Endodermal cell (in vitro differentiated cells): ENCODE measurements at places on chromosomes 2 and 18. TPM values are rescaled to one million over a fixed set of nuclear protein-coding genes. Genes with fewer than 3 reads are reported as not detected.
A peak's percentile ranks its signal among the peaks of the same experiment; 100 is the strongest.

- H3K27ac ChIP-seq: no peak overlapping the region
- H3K4me3 ChIP-seq: no peak overlapping the region
- H3K27me3 ChIP-seq: no peaks in the 10 kb centered on the region
- H3K4me1 ChIP-seq: no peaks in the 10 kb centered on the region
- H3K36me3 ChIP-seq: no peaks in the 10 kb centered on the region
- DNase-seq: no peak
These were observed 69.2 kb downstream of the B3GNT2 start for GRCh38 chr2:62265106-62265505.

- H3K4me1 ChIP-seq: no peaks in the 10 kb centered on the region
- H3K27ac ChIP-seq: no peak overlapping the region
- H3K4me3 ChIP-seq: no peak overlapping the region
- no peaks in the 10 kb centered on the region for H3K36me3 ChIP-seq
These were observed 55.1 kb downstream of the FSIP2 start for GRCh38 chr2:185793532-185794345.

DNA sequence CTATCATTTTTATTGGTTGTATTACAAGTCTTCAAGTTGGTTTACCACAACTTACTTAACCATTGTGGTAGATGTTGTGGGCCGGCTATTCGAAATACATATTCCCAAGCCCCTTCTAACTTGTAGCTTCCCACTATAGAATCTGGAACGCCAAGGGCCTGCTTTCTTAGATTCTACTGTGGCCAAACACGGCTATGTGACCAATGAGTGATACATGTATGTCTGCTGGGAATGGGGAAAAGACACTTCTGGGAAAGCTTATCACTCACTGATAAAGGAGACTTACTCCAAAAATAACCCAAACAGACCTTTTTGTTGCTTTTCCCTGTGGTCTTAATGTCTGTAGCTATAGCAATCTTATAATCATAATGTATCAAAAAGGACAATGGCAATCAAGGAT, 24.5 kb downstream of the STRN start:
- no peaks in the 10 kb centered on the region for H3K27me3 ChIP-seq
- no peak overlapping the region for H3K27ac ChIP-seq
- DNase-seq: no peak
- H3K36me3 ChIP-seq: no peaks in the 10 kb centered on the region
- H3K4me3 ChIP-seq: no peak overlapping the region
- H3K4me1 ChIP-seq: no peaks in the 10 kb centered on the region

DNA sequence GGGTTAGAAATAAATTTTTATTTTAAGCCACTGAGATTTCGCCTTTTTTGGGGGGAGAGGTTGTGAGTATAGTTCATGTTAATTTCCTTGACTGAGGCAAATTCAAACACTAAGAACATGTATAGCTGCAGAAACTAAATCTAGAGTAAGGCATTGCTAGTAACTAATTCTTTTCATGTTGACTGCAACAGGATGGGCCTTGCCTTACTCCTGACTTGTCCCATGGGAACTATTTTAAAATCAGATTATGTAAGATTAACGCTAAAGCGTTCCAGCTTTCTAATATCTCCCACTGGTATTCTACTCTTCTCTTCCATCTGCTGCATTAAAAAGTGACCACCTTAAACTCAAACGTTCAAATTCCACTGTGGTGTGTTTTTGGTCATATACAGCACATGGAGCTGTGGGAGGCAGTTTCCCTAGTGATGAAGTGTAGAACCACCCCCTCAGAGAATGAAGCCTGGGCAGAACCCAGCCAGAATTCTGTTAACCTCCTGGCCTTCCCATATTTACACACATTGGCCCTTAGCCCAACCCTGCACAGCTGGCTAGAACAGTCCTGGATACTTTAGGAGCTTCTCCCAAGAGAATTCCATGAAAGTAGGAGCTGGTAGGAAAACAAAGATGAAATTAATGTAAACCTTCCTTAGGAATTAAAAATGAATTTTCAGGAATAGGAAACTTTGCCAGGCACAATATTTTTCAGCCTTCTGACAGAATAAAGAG, 687.8 kb downstream of the SLC4A3 start:
- no peaks in the 10 kb centered on the region for H3K4me1 ChIP-seq
- no peak overlapping the region for H3K27ac ChIP-seq
- H3K4me3 ChIP-seq: no peak overlapping the region

Gene KCNIP3
- total RNA-seq: 0.26 and 1.2 TPM in 2 replicates

- H3K4me1 ChIP-seq: peaks cover 8% of the 10 kb centered on the region
- no peaks in the 10 kb centered on the region for H3K27me3 ChIP-seq
- no peak for DNase-seq
- H3K36me3 ChIP-seq: no peaks in the 10 kb centered on the region
- H3K27ac ChIP-seq: peak overlapping the region; percentile 81
These were observed 1.1 kb downstream of the ROCK2 start for GRCh38 chr2:11343368-11343649.

GRCh38 chr2:211035548-211036185, 479.3 kb downstream of the CPS1 start:
- H3K36me3 ChIP-seq: no peaks in the 10 kb centered on the region
- H3K27ac ChIP-seq: no peak overlapping the region
- no peaks in the 10 kb centered on the region for H3K4me1 ChIP-seq
- H3K4me3 ChIP-seq: no peak overlapping the region
- H3K27me3 ChIP-seq: no peaks in the 10 kb centered on the region

- no peaks in the 10 kb centered on the region for H3K27me3 ChIP-seq
- no peak for DNase-seq
- no peak overlapping the region for H3K27ac ChIP-seq
- H3K4me1 ChIP-seq: peaks cover 4% of the 10 kb centered on the region
These were observed 829.3 kb upstream of the ID2 start for GRCh38 chr2:7852546-7852945.

DNA sequence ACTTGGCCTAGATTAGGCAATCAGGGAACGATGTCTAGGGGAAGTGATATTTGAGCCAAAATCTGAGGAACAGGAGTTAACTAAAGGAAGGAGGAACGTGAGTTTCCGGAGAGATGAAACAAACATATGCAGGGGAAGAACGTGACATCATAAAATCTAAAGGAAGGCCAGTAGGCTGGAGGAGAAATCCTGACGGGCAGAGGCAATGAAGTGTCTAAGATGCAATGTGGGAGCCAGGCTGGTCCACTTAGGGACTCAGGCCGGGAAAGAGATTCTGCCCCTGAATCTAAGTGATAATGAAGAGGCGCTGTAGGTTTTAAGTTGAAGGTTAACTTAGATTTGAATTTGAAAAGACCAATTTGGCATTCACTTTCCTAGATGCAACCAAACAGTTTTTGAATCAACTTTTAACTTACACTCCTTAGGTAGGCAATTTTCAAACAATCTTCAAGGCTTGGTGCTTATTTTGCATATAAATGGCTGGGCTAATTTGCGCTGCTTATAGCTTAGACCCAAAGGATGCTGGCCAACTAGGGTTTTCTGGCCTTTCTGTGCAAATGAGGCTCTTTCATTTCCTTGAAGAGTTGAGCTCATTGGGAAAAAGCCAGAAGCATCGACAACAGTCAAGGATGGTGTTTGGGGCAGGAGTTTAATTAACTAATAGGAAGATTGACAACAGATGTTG, 221.7 kb downstream of the SOX11 start:
- H3K36me3 ChIP-seq: no peaks in the 10 kb centered on the region
- peaks cover 7% of the 10 kb centered on the region for H3K4me1 ChIP-seq
- no peaks in the 10 kb centered on the region for H3K27me3 ChIP-seq
- DNase-seq: peak; percentile 58

Gene CD8B
- not detected in 2 replicates for total RNA-seq

Gene SERPINB10
- not detected in 2 replicates for total RNA-seq

DNA sequence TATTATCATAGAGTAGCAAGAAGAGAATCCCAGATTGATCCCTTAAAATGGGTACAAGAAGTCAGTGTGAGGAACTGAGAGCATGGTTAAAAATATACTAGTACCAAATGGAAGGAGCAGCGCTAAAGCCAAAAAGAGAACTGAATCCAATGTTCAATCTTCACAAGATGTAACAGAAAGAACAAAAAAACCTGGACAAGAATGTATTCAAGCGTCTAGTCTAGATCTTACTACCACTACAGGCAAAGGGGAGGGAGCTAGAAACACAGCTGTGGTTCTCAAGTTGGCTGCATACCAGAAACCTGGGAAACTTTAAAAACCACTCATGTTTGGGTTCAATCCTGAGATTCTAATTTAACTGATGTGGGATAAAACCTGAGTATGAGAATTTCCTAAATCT, 57.5 kb downstream of the PIAS2 start:
- H3K4me3 ChIP-seq: no peak overlapping the region
- peaks cover under 1% of the 10 kb centered on the region for H3K36me3 ChIP-seq
- no peak for DNase-seq

- DNase-seq: no peak
- no peak overlapping the region for H3K27ac ChIP-seq
- H3K27me3 ChIP-seq: no peaks in the 10 kb centered on the region
- no peaks in the 10 kb centered on the region for H3K4me1 ChIP-seq
These were observed 160.9 kb downstream of the MYT1L start for GRCh38 chr2:2170189-2170588.

GRCh38 chr2:236055471-236055870, 112.7 kb downstream of the GBX2 start:
- H3K4me3 ChIP-seq: no peak overlapping the region
- H3K4me1 ChIP-seq: peaks cover 18% of the 10 kb centered on the region
- no peak for DNase-seq
- H3K36me3 ChIP-seq: no peaks in the 10 kb centered on the region
- H3K27me3 ChIP-seq: peaks cover 4% of the 10 kb centered on the region
- peak overlapping the region; percentile 9 for H3K27ac ChIP-seq

- H3K4me1 ChIP-seq: peaks cover 6% of the 10 kb centered on the region
- DNase-seq: peak; percentile 76
- peaks cover 94% of the 10 kb centered on the region for H3K36me3 ChIP-seq
- H3K4me3 ChIP-seq: no peak overlapping the region
- no peaks in the 10 kb centered on the region for H3K27me3 ChIP-seq
- no peak overlapping the region for H3K27ac ChIP-seq
These were observed 29.6 kb upstream of the TTN start for GRCh38 chr2:178836807-178837206.

DNA sequence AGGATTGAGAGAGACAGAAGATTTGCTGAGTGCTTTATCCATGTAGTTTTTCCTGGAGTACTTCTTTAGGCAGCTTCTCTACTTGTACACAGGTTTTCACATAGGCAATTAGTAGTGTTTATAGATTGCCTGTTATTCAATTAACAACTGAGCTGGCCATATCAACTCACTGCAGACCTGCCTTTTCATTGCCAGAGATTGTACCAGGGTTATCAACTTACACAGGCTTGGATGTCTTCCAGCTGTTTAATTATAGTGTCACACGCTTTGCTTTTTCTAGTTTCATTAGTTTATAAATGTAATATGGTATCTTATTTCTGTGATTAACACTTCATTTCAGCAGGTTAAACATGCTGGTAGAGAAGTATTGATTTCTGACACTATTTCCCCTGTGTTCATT, 125.9 kb downstream of the GPD2 start:
- peaks cover 6% of the 10 kb centered on the region for H3K36me3 ChIP-seq
- no peak for DNase-seq
- no peaks in the 10 kb centered on the region for H3K4me1 ChIP-seq
- H3K27me3 ChIP-seq: no peaks in the 10 kb centered on the region
- no peak overlapping the region for H3K27ac ChIP-seq
- no peak overlapping the region for H3K4me3 ChIP-seq

DNA sequence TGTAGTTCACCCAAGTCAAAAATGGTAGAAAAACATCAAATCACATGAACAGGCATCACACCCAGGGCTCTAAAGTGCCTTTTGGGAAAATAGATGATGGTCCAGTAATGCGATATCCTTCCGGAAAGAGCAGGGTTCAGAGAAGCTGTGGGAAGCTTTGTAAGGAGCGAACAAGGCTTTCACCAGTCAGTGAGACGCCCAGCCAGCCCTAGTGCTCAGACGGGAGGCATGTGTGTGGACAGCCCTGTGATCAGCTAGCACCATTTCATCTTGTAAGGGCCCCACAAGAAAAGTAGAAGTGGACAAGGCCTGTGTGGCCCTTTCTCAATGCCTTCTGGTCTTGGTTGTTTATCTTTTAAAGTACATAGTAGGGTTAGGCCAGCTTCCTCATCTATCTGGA, 76.1 kb downstream of the SMIM21 start:
- H3K36me3 ChIP-seq: no peaks in the 10 kb centered on the region
- H3K27ac ChIP-seq: no peak overlapping the region
- no peaks in the 10 kb centered on the region for H3K27me3 ChIP-seq
- H3K4me1 ChIP-seq: peaks cover 5% of the 10 kb centered on the region
- peak overlapping the region; percentile 40 for H3K4me3 ChIP-seq

Gene GCG
- not detected in 3 replicates for total RNA-seq

Gene GAREM2
- total RNA-seq: 6.0 to 11.5 TPM (median 10.0 TPM) in 3 replicates

Gene AKAIN1
- not detected in 2 replicates for total RNA-seq
